Nephron progenitor cell (in vitro differentiated cells): ENCODE measurements at places on chromosomes 7 and 10.

DNA sequence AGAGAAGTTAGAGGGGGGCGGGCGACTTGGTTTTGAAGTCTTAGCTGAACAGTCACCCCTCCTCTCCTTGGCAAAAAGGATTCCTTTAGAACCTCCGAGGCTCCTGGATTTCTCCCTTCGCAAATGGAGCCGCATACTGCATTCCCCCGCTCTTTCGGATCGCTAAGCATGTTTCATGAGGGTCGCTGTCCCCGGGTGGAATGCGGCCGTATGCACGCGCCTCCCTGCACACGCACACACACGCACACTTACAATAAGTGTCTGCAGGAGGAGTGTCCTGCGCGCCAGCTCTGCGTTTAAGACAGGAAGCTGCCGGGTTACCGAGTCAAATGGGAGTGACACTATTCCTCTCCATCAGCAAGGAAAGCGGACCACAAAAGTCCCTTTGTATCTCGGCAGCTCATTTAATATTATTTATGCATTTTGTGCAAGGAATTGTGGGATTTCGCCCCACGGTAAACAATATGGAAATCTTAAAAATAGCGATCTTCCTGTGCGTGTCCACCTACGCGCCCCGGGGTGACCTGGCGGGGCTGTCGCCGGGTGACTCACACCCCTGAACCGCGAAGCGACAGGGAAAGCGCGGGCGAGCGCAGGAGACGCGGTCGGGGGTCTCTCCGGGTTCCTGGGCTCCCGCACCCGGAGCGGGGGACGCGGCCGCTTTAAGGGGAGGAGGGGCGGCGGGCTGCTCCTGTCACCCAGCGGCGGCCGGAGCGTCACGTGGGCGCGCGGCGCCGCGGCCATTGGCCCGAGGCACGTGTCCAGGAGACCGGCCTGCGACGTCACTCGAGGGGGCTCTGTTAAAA lies 988 bp upstream of the EN2 start:
- DNase-seq = peak; percentile 71

DNA sequence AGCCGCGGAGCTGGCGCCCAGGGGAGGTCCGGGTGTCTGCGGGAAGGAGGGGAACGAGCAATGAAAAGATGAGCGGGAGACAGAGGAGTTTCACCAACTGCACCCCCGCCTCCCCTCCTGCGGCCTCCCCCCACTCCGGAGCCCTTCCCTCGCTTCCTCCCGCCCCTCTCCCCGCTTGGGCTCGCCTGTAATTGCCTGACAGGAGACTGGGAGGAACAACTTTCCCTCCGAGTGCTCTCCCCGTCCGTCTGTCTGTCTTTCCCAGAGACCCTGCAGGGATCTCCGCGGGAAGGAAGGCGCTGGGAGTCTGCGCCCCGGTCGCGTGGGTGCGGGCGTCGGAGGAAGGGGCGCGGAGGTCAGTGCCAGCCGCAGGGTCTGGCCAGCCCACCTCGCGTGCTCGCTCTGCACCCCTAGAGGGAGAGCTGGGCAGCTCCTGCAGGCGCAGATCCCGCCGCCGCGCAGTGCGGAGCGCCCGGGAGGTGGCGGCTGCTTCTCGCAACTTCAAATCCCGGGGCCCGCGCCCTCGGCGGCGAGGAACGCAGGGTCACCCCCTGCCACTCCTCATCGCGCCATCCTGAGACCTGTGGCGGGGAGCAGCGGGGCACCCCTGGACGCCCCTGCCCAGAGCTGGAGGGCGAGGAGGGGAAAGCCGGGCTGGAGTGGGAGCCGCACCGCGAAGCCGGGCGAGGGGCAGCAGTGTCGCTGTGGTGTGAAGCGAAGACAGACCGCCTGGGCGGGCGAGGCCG lies 511 bp upstream of the NRP1 start:
- DNase-seq = peak; percentile 78

- DNase-seq = no peak
Measured at GRCh38 chr10:3389130-3389529, 216.5 kb upstream of the PITRM1 start.

DNA sequence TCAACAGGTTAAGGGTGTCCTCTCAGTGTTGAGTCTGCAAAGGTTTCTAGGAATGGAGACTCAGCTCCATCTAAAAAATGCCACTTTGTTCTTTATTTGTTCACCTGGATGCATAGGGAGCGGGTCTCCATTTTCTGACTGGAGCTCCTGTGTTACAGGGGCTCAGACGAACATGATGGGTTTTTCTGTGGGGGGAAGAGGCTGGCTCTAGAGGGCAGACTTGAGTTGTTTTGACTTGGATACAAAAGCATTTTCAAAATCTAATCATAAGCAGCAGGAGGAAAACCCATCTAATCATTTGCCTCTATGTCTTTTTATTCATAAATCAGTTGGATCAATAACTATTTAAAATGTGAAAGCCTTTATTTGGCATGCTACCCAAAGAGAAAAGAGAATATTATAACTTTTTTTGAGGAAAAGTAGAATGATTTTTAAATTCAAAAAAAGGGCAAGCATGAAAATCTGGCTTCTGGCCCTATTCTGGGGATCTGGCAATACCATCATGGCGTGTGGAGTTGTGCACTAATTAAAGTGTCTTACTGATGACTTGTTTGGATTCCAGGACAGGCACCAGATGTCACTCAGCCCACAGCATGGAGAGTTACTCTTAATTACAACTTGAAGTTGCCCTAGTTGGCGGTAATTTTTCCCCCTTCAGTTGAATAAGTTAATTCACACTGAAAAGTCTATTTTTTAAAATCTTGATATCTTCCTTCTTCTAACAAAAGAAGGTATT lies 594.9 kb downstream of the REEP3 start:
- DNase-seq = peak; percentile 22

- DNase-seq = no peak
Measured at GRCh38 chr7:70014472-70015177, 416.4 kb downstream of the AUTS2 start.

DNA sequence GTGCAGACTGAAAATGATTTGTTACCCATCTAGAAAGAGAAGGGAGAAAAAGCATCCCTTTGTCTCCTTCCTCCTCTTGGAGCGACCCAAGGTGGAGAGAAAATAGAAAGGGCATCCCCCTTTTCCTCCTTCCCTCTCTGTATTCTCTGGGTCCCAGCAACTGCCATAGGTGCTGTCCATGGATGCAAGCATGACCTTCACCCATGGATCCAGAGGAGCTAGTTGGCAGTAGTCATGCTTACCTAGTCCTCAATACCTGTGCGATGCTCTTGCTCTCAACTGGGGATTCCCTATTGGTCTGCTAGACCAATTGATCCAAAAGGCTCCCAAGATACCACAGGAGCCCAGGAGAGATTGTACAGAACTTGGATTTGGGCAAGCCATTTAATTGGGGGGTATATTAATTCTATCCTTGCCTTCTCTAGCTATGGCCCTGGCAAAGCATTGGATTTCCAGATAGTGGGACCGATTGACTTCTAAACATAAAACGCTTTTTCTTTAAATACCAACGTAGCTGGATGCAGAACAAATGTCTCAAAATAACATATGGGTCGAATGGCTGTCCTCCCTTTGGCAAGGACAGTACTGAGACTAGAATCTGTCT lies 547.8 kb upstream of the IGFBP3 start:
- peak; percentile 3 for DNase-seq

DNA sequence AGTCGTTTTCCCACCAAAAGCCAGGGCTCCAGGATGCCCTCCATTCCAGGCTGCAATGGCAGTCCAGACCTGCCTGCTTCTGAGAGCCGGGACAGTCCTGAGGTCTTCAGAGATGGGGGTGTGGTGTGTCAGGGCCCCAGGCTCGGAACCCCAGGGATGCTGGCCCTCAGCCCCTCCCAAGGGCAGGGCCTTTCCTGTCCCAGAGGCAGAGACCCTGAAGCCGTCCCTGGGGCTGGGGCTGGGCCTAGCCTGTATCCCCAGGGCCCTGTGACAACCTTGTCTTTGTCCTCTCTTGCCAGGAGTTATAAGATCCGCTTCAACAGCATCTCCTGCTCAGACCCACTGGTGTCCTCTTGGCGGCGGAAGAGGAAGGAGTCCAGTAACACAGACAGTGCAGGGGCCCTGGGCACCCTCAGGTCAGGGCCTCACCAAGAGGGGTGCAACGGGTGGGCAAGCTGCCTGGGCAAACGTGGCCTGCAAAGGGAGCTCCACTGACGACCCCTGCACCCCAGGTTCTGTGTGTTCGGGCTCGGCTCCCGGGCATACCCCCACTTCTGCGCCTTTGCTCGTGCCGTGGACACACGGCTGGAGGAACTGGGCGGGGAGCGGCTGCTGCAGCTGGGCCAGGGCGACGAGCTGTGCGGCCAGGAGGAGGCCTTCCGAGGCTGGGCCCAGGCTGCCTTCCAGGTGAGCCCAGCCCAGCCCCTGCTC lies 15.9 kb downstream of the NOS3 start:
- no peak for DNase-seq

DNA sequence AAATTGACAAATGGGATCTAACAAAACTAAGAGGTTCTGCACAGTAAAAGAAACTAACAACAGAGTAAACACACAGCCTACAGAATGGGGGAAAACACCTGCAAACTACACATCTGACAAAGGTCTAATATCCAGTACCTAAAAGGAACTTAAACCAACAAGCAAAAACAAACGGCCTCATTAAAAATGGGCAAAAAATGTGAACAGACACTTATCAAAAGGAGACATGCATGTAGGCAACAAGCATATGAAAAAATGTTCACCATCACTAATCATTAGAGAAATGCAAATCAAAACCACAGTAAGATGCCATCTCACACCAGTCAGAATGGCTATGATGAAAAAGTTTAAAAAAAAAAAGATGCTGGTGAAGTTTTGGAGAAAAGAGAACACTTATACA lies 197.4 kb downstream of the KBTBD2 start:
- no peak for DNase-seq

DNA sequence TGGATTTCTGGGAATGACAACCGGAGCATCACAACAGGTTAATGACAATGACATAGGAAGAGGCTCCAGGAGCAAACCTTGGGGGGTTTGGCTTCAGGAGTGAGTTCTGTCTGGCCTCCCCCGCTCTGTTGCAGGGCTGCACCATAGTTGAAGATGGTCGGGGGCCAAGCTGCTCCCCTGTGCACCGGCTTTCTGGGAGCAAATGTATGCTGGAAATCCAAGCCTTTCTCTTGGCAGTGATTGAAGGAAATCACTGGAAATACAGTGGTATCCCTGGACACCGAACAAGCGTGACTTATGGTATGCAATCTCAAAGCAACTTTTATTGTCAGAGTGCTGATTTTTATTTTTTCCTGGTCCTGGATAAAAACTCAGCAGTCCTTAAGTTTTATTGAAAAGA lies 251.9 kb upstream of the ZNF32 start:
- DNase-seq = no peak

DNA sequence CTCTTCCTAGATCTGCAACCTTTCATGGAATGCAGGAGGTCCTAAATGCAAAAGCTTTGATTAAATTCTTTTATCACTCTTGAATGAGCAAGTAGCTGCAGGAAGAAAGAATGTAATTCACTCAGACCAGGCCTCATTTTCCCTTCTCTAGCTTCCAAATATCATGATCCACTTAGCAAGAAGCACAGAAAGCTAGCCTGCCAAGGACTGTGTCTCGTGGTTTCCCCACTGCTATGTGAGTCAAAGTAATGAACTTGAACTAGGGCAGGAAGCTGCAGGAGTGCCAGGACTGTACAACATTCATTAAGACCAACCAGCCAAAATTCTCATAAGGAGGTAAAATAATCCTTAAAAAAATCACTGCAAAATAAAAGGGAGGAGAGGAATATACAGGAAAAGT lies 379.2 kb downstream of the CALN1 start:
- DNase-seq = no peak

DNA sequence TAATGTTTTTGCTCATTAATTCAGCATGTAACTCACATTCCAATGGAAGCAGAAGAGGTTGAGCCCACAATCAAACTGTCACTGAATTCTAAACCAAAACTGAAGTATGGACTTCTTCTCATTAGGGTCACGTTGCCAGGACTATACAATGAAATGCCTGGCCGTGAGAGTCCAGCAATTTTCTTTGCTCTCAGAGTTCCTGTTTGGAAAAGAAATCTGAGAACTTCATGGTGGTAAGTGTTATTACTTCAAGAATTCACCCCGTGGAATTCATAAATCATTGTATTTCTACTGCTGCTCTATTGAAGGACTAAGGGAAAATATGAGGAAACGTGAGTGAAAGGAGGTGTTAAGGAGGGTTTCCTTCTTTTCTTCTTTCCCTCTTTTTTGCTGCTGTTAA lies 441.8 kb upstream of the AKR1E2 start:
- DNase-seq = peak; percentile 18

DNA sequence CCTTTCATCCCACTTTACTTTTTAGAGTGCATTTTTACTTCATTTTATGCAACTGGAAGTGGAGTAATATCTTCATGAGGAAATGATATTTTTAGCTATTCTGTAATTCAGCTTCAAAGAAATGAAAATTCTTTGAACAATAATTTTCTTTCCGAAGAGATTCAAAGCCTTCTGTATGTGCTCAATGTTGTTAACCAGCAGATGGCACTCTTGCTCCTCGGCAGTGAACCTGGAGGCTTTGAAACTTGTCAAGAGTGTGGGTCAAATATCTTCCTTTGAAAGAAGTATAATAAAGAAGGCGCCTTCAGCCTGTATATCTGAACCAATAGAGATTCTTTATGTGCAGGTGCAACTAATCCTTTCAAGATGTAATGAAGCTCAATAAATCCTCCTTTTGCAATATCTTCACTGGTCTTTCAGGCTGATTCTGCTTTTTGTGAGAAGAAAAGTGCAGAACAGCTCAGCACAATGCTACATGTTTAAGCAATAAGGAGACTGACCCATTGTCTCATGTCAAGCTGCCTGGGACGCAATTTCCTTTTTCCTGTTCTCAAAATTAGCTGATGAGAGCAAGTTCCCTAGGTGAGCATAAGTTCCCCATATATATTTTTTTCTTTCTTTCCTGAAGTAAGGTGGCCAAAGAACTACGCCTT lies 258.4 kb downstream of the SEMA3A start:
- DNase-seq = peak; percentile 68

GRCh38 chr10:83542774-83543411 lies 596.4 kb upstream of the GHITM start:
- no peak for DNase-seq

DNA sequence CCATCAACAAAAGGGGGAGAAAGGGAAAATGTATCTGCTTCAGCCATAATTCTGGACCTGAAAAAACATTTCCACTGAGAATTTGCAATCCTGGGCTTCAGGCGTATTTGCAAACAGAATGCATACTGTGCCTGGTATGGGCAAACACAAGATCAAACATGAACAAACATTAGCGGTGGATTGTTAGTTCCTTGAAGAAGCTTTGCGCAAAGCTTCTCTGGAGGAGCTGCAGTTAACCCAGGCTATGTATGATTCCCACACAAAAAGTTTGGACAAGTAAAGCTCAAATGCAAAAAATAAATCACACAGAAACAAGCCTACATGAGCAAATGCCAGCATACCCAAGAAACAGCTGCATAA lies 20.4 kb upstream of the HILPDA start:
- no peak for DNase-seq

- no peak for DNase-seq
Measured at GRCh38 chr10:58653139-58653538, 140.5 kb downstream of the BICC1 start.

- no peak for DNase-seq
Measured at GRCh38 chr7:28954946-28955345, 3.2 kb downstream of the TRIL start.
